ENCODE measurements at places on chromosomes 16 and 17.

- no peak for DNase-seq
Observed at GRCh38 chr17:36092230-36092629, 2.3 kb upstream of the CCL3 start.

GRCh38 chr17:4381690-4382671 is 15.5 kb upstream of the UBE2G1 start:
- no peak for DNase-seq

DNA sequence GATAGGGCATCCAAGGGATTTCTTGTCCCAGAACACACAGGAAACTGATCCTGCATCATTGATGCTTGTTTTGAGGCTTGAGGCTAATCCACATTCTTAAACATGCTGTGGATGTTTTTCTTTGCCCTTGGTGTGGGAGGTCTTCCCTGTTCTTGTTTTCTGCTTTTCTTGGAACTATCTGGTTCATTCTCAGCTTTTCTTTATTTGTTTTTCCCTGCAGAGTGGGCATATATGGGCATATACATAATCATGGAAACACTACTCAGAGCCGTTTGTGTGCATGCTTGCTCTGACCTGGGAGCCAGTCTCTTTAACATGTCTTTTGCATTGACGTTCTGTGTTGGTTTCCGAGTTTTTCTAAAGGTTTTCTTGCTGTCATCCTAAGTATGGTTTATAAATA is 300.0 kb downstream of the SNX29 start:
- DNase-seq, result no peak

- no peak for DNase-seq
Observed at GRCh38 chr17:2051933-2052559, 2.9 kb upstream of the HIC1 start.

DNA sequence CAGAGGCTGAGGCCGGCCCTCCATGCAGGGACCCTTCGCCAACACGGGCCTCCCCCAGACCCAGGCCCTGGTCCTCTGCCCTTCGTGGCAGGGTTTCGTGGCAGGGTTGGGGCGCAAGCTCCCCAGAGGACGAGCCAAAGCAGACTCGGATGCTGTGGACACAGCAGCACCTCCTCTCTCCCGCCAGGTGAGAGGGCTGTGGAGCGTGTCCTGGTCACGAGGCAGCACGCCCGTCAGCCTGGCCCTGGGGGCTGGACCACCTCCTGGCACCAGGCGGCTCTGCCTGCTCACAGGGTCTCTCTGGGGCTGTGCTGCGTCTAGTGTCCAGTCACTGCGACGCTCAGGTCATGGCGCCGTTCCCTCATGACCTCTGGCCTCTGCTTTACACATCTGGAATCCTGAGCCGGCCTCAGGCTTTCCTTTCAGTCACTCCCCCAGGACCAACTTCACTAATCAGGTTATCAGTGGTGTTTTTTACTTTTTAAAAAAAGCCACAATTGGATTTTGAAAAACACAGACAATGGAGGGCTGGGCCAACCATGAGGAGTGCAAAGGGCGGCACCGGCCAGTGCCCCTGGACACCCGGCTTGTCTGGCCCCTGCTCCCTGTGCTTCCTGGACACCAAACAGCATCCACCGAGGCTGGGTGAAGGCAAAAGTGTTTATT is 5.4 kb downstream of the NDUFAF8 start:
- DNase-seq, result no peak

DNA sequence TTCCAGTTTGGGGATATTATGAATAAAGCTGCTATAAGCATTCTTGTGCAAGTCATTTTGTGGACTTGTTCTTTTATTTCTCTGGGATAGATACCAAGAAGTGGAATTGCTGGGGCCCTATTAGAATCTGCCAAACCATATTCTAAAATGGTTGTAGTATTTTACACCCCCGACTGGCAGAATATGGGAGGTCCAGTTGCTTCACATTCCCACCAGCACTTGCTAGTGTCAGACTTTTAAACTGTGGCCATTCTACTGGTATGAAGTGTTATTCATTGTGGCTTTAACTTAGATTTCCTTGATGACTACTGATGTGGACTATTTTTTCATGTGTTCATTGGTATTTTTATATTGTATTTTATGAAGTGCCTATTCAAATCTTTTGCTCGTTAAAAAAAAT is 18.1 kb upstream of the NUP93 start:
- no peak for DNase-seq

GRCh38 chr16:50293994-50294855 is 27.9 kb downstream of the ADCY7 start:
- no peak for DNase-seq

DNA sequence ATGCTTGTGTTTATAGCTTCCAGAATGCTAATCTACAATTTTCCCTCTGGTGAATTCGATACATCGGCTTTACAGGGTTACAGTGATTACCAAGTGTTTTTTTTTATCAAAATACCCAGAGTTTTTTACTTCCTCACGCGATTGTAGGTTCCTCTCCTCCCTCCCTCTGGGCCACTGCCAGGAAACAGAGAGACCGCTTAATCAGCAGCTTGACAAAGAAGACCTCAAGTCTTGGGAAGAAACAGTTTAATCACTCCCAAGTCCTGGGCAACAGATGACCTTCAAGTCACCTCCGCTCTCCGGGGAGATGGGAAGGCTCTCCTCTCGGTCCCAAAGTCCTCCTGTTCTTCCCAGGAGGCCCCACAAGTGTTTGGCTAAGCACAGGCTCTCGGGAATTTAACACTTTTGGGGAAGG is 23.5 kb downstream of the SMTNL2 start:
- DNase-seq, result no peak

GRCh38 chr16:2147981-2148671 is at the start of gene RAB26:
Gene RAB26, plus strand, starts transcription at chr16:2148625. Its CDS starts 159 bp downstream, at chr16:2148784.
- DNase-seq, result peak; percentile 99

DNA sequence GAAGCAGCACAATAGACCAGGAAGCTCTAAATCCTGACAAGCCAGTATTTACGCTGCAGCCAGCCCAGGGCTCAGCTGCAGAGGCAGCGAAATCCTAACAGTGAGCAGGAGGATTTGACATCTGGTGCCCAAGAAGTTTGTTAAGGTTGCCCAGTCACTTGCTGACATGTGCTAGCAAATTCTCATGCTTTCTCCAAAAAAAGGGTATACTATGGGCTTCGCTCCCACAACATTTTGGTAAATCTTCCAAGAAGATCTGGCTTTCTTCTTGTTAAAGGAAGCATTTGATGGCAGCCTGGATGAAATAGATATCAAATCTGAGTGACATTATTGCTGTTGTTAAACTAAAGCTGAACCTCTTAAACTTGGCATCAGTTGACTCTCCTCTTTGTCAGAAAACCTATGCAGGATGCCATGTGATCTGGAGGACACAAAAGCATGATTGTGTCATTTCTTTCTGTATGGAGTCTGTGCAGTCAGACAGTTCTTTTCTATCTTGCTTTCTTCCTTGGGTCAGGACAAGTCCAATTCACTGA is 949.7 kb upstream of the RBFOX1 start:
- no peak for DNase-seq

- DNase-seq, result no peak
Observed at GRCh38 chr17:77306048-77306789, 165.4 kb downstream of the SEC14L1 start.

GRCh38 chr16:85426806-85427205 is 186.3 kb upstream of the GSE1 start:
- no peak for DNase-seq

DNA sequence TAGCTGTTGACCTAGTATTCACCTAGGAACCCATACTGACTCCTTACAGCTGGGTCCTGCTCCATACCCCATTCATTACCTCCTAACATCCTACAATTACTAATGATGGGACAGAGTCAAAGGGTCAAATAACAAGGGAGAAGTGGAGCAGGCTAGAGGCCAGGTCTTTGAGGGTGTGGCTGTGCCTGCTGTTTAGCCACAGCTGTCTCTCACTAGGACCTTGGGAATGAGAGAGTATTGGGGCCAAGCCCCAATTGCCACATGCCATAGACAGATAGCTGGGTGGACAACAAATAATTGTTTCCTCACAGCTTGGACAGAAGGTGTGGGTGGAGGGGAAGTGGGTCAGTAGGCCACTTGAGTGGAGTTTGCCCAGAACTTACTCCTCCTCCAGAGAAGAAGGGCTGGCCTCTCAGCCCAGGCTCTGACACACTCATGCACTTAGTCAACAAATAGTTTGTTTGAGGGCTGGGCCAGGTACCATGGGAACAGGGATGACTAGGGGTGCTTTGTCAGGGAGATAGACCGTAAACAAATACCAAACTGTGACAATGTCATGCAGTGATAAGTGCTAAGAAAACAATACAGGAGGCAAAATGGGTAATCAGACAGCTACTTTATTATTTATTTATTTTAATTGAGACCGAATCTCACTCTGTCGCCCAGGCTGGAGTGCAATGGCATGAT is 10.2 kb upstream of the CENPT start:
- peak; percentile 75 for DNase-seq

DNA sequence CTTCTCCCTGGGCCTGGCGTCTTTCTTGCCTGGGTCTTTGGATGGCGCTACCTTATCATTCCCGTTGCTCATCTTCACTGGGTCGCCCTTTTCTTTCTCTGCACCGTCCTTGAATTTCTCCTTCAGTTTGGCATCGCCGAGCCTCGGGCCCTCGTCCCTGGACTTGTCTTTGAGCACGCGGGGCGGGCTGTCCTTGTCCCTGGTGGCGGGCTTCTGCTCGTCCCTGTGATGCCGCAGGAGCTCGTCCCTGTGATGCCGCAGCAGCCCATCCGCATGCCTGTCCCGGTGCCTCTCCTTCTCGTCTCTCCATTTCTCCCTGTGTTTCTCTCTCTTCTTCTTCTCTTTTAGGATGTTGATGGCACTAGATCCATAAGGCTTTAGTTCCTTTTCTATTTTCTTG is 64.3 kb downstream of the ZNF778 start:
- DNase-seq, result no peak

GRCh38 chr16:29674188-29674587 is 4.8 kb upstream of the QPRT start:
- no peak for DNase-seq

DNA sequence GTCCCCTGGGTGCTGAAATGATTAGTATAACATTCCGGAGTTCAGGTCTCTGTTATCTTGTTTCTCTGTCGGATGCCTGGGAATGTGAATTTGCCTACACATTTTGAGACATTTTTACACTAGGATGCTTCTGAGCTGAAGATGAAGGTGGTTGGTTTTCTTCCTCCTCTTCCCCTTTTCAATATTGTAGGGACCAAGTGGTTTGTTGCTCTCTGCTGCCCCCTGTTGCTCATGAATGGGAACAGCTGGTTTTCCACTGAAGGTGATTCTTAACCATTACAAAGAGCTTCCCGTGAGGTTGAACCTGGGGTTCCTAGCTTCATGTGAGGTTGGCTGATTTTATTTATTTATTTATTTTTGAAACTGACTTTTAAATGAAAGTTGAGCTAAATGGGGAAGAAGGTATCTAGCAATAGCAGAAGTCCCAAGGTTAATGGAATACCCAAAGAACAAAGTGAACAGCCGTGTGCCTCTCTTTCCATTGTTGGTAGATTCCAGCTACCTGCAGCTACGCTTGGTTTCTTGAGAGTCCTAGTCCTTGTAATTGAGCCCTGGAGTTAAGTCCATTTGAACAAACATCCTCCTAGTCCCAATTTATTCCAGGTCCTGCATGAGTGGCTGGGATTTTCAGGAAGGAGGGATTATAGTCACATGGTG is 983.9 kb upstream of the EEF2KMT start:
- DNase-seq, result peak; percentile 12

DNA sequence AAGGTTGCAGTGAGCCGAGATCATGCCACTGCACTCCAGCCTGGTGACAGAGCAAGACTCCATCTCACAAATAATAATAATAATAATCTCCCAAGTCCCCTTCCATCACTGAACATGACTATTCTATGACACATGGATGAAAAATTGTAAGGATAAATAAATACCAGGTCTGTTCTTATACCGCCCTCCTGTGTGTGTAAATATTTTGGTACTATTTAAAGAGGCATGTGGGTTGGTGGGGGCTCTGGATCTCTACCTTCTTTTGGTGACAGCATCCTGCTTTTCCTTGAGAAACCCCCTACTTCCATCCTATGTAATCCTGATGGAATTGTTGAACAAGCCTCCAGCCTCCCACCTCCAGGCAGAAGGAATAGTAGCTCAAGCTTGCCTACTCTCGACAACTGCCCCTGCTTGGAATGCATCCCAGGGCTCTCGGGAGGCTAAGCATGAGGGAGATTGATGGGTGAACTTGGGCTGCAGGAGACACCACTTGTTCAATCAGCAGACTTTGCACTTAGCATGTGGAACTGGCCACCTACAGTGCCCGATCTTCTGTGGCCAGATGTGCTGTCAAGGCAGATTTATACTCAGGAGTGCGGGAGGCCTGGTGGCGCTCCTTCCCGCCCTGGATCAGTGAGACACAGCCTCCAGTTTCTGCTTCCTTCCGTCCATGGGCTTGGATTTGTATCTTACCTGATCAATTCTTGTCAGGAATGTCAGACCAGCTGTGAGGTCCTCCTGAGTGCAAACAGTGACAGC is 287.4 kb downstream of the SLC39A11 start:
- no peak for DNase-seq

GRCh38 chr16:12614662-12615278 is 188.9 kb downstream of the CPPED1 start:
- no peak for DNase-seq

- no peak for DNase-seq
Observed at GRCh38 chr17:21278450-21279197, 5.9 kb upstream of the MAP2K3 start.

GRCh38 chr17:61395983-61396585 is 3.6 kb upstream of the TBX2 start:
- DNase-seq, result no peak

- no peak for DNase-seq
Observed at GRCh38 chr17:78669975-78670518, 92.9 kb upstream of the DNAH17 start.

- DNase-seq, result no peak
Observed at GRCh38 chr17:76883744-76884525, 15.7 kb downstream of the MGAT5B start.
